GM12892 (cell line): ENCODE measurements at places on chromosomes 1 and 21.

DNA sequence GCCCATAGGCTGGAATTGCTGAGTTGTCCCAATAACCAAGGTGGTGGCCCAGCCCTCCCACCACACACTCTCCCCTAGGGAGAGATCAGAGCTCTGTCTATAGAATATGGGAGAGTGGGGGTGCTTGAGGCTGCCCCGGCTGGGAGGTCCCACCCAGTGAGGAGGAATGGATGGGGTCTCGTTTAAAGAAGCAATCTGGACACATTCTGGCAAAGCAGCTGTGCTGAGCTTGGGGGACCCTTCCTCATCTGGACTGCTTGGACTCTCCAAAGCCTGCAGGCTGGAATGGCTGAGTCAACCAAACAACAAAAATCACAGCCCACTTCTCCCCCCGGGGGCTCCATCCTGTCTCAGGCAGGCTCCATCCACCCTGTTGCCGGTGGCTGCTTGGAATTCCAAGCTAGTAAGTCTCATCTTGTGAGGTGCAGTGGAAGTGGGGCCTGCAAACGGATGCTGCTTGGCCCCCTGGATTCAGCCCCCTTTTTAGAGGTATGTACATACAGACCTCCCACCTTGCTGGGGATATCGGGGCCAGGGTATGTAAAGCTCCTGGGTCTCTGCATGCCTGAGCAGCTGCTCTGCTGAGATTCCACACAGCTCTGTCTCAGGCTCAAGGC is 67.1 kb upstream of the FAM78B start:
- no peak for DNase-seq

DNA sequence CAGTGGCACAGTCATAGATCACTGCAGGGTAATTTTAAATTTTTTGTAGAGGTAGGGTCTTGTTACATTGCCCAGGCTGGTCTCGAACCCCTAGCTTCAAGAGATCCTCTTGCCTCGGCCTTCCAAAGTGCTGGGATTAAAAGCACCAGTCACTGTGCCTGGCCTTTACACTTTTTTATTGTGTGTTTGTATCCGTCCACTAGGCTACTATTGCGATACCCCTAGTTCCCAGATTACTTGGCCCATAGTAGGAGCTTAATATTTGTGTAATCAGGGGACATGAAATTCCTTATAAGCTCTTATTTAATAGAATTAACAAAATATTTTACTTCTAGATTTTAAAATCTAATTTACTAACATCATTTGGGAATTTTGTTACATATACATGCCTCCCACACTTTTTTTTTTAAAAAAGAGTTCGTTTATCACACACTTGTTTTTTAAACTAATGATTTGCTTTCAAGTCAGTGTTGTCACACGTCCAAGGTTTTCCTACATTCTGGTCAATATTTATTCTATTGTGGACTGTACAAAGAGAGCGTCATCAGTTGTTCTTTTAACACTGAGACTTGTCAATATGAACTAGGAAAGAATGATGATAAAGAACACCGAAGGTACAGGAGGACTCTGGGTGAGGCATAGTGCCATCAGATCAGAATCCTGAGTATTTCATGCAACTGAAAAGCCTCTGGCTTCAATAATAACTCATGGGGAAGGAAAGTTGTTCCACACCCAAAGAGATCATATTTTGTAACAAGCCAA is 63.7 kb downstream of the LEPR start:
- DNase-seq, result no peak

GRCh38 chr1:55331351-55331750 is 116.2 kb upstream of the USP24 start:
- no peak for DNase-seq

GRCh38 chr1:40612345-40612831 is 53.1 kb downstream of the RIMS3 start:
- DNase-seq, result peak; percentile 50

DNA sequence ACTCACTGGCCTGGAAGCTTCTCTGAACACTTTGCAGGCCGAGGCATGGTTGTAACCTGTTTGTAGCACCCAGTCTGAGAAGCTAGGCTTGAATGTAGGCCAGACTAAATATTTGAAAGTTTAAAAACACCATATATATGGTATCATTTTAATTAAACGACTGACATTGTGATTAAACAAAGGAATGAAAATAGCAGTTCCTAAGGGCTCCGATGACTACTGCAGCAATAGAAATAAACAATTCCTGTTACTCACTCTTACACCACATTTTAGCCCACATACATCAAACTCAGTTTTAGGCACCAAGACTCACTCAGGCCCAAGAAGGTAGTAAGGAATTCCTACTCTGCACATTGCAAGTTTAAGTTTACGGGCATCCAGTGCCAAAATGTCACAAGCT is 281.2 kb downstream of the AKT3 start:
- no peak for DNase-seq

- DNase-seq, result no peak
Observed at GRCh38 chr1:175071276-175071943, 3.8 kb downstream of the TNN start.

GRCh38 chr1:166730299-166730888 is 108.9 kb upstream of the POGK start:
- no peak for DNase-seq

- DNase-seq, result no peak
Observed at GRCh38 chr1:89041119-89041641, 18.5 kb upstream of the GBP3 start.

DNA sequence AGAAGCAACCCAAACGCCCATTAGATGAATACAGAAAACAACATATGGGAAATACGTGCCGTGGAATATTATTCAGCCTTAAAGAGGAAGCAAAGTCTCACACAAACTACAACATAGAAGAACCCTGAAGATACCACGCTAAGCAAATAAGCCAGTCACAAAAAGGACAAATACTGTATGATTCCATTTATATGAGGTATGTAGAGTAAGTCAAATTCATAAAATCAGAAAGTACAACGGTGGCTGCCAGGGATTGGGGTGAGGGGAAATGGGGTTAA is 54.2 kb downstream of the SIPA1L2 start:
- DNase-seq, result no peak

GRCh38 chr1:204673209-204673608 is 12.3 kb downstream of the LRRN2 start:
- no peak for DNase-seq

DNA sequence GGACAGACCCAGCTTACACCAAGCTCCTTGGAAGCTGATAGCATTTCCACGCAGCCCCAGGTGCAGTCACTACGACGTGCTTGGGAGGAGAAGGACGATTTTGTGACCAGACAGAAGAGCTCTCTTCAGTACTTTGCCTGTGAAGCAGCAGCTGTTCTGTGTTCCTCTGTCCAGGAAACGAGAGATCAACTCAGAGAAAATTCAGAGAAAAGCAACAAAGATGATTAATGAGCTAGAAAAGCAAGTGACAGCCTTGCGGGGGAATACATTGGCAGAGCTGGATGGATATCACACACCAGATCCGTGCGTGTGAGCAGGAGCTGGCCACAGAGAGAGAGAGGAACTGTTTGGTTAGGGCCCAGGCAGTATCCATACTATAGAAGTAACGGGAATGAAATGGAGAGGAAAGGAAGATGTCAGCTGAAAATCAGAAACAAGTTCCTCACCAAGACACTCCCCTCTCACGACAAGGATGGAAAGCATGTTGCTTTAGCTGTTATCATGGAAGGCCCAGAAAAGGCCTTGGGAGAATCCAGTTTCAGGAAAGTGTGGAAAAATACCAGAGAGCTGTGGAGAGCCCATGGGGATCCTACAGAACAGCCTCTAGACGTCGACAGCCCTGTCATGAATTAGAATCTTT is 106.2 kb downstream of the TOMM20 start:
- DNase-seq, result no peak

GRCh38 chr1:90705956-90706355 is 11.1 kb downstream of the BARHL2 start:
- no peak for DNase-seq

DNA sequence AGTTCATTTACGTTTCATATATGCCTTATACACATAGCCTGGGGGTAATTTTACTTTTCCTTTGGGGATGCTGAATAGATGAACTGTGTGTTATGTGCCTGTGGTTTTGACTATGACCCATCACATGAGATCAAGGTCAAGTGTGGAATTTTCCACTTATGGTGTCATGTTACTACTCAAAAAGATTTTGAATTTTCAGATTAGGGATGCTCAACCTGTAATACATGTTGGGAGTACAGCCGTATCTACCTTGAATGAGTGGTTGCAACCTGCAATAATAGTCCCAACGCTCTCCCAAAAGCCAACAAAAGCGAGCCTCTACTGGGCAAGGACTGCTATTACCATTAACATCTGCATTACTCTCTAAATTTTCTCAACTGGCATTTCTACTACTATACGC is 68.5 kb upstream of the SDC3 start:
- no peak for DNase-seq

DNA sequence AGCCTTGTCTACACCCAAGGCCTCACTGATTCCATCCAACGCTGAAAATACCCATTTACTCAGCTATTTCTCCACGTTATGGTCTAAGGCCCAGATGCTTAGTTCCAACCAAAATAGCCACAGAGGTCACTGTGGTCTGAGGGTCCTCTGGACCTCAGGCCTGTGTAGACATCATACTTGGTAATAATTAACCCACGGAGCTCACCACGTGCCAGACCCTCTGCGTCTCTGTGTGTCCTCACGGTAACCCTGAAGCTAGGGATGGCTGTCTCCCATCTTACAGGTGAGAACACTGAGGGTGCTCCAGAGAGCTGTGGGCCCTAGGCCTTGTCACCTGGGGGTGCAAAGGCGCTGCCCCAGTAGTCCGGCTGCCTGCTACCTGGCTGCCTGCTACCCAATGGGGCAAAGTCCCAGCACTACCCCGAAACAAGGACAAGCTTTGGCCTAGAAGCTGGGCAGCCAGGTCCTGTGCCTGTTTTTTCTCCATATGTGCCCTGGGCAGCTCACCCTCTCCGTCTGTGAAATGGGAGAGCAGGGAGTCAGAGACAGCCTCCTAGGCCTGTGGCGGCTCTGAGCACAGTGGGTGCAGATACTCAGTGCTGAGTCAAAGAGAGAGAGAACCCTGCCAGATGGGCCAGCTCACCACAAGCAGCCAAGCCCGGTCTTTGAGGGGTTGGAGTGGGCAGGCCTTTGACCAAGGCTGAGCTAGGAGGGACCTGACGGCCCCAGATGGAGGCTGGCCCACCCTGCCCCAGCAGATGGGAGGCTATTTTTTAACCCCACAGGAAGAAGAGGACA is 17.0 kb upstream of the RUNX3 start:
- peak; percentile 88 for DNase-seq

DNA sequence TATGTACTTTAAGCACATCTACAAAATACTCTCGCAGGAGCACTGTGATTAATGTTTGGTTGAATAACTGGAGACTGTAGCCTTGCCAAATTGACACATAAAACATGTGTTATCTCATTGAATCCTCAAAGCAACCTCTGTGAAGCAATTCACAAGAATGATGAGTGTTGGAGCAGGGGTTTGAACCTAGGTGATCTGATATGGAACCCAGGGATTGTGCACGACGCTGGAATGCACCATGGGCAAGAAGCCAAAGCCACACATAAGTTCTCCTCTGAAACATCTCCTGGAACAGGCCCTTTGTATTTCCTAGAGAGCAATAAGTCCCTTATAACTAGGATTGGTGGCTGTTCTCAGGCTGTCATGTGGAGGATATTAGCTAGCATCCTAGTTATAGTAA is 124.6 kb upstream of the IVNS1ABP start:
- no peak for DNase-seq

- DNase-seq, result no peak
Observed at GRCh38 chr1:221337106-221337505, 404.8 kb downstream of the DUSP10 start.

DNA sequence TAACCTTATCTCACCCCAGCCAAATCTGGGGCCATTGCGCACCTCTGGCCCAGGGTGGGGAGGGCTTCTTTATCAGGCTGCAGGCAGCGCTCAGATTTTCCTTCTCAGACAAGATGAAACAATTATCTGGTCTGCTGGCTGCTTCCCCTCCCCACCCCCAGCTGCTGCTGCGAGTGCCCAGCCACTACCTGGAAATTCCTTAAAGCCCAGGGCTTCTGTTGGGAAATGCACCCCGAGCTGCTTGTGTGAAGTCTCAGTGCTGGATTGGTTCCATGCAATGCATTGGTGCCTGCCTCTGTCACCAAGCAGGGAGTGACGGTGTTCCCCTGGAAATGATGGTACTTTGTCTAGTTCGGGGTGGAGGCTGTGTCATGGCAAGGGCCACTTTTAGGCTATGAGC is 18.5 kb upstream of the ACTL8 start:
- DNase-seq, result no peak

GRCh38 chr1:64536836-64537490 is 67.0 kb downstream of the CACHD1 start:
- no peak for DNase-seq
